WTC11 (cell line): ENCODE measurements at places on chromosomes 16 and 17.

DNA sequence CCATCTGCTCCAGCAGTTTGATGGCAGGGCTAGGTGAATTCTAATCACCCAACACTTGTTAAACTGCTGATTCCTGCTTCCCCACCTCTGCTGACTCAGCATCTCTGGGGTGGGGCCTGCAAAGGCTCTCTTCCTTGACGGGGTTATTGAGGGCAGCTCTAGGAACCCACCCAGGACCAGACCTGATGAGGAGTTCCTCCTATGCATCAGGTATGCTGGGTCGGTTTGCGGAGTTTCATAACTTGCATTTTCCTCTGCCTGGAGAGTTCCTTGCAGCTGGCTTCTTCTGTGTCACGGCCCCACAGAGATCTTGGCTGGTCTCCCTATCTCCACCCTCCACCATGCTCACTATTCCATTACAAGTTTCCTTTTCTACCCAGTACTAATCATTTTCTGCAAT, 93.4 kb upstream of the CCL2 start:
- no peak for DNase-seq

DNA sequence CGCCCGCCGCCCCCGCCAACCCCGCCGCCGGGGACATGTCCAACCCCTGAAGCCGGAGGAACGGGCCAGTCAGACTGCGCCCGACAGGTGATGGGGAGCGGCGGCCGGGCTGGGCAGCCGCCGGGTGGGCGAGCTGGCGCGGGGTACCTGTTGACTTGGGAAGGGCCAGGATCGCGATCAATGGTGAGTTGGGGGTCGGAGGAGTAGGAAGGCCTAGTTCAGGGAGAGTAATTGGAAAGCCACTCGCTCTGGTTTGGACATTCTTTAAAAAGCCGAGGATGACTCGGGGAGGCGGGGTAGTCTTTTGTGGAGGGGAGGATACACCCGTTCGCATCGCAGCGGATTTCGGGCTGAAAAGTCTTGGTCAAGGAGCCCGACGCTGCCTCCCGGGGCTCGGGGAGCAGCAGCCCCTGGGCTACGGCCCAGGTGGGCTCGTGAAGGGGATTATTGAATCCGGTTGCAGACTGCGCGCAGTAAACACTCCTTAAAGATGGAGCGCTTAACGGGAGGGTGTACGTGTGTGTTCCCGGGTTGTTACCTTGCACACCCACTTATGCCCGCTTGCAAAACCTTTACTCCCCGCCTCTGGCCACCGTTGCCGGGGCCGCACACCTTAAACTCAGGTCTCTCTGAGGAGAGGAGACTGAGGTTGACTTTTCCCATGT, 123.8 kb downstream of the GOSR1 start:
- DNase-seq, result no peak

DNA sequence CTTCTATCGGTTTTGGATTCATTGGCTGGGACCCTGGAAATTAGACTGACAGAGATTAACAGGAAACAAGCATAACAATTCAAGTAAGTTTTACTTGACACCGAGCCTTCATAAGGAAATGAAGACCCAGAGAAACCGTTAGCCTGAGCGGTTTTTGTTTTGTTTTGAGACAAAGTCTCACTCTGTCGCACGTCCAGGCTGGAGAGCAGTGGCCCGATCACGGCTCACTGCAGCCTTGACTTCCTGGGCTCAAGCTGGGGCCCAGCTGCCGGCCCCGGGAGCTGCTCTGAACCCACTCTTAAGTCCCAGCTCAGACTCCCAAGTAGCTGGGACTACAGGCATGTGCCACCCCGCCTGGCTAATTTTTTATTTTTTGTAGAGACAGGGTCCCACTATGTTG, 321.3 kb downstream of the SEC14L1 start:
- no peak for DNase-seq

GRCh38 chr17:16304830-16305229, 48.4 kb downstream of the CENPV start:
- peak; percentile 26 for DNase-seq

GRCh38 chr16:88698646-88699045, 7.6 kb downstream of the RNF166 start:
- no peak for DNase-seq

DNA sequence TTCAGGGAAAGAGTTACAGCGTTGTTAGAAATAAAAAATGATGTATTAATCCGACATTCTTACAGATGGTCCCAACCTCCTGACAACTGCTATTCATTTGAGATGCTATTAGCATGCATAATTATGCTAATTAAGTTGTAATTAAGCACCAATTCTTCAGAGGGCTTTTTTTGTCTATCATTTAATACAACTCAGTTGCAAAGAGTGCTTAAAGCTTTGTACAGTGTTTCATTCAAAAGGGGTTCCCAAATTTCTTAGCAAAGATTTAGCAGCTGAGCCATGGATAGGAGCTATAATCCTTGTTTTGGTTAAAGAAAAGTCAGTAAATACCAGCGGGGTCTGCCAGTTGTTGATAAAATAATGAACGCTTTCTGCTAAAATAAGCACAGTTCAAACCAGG, 150.7 kb upstream of the DYNLRB2 start:
- no peak for DNase-seq

- DNase-seq, result no peak
These were observed 26.7 kb upstream of the MRC2 start for GRCh38 chr17:62600805-62601204.

DNA sequence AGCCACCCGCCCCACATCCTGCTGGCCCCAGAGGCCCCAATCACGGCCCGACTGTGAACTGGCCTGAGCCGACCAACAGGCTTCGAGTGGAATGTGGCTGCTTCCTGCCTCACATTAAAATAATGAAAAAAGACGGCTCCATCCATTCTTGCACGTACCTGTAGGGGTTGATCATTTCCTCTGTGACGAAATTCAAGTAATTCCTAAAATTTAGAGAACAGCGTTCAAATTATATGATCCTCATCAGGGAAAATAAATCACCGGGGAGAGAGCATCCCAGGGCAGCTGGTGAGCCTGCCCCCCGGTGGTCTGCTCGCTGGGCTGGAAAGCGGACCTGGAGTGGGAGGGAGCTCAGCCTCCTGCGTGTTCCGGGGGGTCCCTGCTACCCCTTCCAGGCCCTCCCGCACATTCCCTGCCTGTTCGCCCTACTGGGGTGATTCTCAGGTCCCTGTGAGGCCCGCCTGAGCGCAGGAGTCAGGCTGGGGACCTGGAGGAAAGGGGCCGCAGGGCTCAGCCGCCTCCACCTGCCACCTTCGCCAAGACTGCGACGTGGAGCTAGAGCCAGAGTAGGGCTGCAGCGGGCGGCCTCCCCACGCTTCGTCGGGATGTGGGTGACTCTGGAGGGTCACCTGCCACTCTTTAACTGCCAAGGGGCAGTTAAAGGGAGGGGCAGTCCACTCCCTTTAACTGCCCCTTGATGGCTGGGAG, 28.9 kb downstream of the SLC7A5 start:
- DNase-seq, result no peak

- no peak for DNase-seq
These were observed 102.5 kb upstream of the TMEM97 start for GRCh38 chr17:28216528-28216927.

GRCh38 chr16:51243936-51244436, 92.9 kb upstream of the SALL1 start:
- DNase-seq, result no peak

- DNase-seq, result no peak
These were observed 857 bp downstream of the GOT2 start for GRCh38 chr16:58733248-58733670.

GRCh38 chr17:45904866-45905265, 10.5 kb downstream of the MAPT start:
- no peak for DNase-seq

DNA sequence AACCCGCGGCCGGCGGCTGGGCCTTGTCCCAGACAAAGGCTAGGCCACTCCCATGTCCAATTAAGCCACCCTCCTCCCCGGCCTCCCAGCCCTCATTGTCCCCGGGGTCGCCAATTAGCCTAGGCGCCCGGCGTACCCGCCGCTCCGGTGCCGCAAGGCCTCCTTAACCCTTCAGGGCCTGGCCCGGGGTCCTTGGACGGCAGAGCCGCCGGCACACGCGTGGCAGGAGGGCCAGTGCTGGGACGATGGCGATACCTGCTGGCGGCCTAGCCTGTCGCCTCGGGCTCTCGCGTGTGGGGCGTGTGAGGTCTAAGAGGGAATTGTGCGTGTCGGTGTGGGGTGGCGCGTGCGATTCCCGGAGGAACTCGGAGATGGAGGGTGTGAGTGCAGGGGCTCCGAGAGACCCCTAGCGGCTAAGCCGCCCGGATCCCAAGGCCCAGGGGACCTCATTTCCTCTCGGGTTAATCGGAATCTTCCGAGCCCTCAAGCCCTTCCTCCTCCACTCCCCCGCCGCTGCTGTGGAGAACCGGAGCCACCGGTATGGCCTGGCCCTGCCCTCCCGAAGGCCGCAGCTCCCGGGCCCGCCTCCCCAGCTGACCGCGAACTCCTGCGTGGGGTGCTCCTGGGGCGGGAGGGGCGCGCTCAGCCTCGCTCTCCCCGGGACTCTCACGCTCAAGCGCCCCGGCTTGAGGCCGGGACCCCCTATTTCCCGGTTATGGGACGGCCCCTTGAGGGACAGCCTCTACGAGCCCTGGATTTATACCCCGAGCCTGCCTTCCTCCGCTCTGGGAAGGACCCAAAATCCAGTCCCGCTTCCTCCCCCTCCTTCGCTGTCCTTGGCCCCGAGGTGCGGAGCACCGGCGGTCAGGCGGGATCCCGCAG, 11.9 kb downstream of the TBX2 start:
- peak; percentile 61 for DNase-seq

DNA sequence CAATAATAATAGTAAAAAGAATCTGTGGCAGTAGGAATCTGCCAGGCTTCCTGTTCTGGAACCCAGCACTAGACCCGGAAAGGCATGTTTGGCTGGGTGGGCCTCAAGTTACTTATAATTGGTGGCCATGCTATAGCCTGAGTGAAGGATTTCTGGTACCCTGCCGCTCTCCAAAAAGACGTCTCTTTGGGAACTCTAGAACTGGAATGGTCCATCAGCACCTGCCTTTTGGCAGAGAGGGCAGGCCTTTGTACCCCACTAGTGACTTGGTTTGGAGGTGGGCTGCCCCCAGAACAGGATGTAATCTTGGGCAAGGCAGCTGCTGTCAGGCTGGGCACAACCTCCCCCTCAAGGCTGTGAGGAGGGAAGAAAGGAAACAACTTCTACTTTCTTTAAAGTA, 29.3 kb upstream of the ST6GALNAC1 start:
- no peak for DNase-seq

- no peak for DNase-seq
These were observed 26.5 kb downstream of the PDIA2 start for GRCh38 chr16:309476-309875.

DNA sequence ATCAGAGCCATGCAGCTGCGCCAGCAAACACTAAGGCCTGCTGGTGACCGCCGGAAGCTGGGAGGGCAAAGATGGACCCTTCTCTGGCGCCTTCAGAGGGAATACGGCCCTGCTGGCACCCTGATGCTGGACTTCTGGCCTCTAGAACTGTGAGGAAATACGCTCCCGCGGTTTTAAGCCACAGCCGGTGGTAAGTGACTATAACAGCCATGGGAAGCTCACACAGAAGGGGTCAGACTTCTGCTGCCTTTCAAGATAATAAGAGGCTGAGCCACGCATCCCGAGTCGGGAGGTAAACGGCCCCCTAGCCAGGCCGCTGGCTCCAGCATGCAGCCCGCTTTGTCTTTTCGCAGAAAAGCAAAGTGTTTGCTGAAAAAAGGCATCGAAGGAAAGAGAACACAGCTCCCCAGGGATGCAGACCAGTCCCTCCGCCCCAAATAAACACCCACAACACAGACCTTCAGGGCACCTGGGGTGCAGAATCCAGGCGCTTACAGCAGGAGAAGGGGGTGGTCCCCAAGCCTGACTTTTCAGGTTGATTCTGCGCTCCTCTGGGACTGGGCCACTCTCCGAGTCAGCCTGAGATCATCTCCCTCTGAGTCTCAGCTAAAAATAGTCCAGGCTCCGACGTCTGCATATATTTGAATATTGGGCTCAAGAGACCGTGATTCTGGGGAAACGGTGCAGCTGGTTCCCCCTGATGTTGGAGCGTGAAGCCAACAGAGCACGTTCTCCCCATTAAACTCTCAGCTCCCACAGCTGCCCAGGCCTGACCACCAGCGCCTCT, 89.7 kb downstream of the MGAT5B start:
- DNase-seq, result no peak

GRCh38 chr17:72609501-72609900, 483.0 kb downstream of the SLC39A11 start:
- DNase-seq, result no peak

GRCh38 chr17:81608082-81608481, 28.8 kb downstream of the NPLOC4 start:
- DNase-seq, result no peak

DNA sequence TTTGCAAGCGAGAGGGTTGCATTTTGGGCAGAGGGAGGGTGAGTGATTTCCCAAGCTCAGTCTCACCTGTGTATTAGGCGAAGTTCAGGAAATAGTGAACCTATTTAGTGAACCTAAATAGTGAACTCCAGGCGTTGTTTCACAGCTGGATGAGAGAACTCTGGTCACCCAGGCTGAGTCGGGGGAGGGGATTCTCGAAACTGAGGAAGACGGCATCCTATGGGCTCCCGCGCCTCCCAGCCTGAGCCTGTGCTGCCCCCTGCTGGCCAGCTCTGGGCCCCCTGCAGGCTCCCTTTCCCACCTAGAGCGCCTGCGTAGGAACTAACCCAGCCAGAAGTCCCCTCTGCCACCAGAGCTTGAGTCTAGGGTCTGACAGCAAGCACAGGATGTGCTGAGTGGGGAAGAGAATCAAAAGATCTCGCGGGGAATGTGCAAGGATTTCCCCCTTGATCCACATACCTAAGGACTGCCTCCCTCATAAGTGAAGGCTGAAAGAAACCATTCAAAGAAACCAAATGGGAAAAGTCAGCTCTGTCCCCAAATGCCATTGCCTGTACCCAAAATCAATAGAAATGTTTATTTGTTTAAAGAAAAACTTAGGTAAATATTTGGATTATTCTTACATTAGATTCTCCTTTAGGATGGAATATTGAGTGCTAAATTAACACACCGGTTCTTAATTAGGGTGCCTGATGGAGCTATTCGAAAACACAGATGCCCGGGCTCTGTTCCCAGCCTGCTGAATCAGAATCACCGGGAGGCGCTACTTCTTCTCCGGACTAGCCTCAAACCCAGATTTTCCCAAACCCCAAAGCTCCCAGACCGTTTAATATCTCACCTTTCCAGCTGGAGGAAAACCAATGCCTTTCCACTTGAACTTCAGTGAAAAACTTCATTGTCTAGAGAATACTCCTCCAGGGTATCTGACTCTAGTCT, 14.8 kb upstream of the MARVELD3 start:
- peak; percentile 93 for DNase-seq

- no peak for DNase-seq
These were observed 7.1 kb downstream of the GLYR1 start for GRCh38 chr16:4839942-4840341.

DNA sequence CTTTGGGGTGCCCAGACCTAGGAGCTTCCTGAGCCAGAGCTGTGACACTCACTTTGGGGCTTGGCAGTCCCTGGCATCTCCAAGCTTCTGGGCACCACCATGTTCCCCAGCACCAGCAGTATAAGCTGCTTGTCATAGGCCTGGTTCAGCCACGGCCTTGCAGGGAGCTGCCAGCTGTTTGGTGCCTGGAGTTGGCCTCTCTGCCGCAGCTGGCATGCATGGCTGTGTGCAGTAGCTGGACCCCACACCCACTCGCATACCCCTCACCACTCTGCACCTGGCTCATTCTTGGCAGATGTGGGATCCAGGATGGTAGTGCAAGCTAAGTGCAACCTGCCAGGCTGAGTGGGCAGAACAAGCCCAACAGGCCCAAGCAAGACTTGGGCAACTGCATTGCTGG, 73.4 kb upstream of the BRD7 start:
- DNase-seq, result no peak

GRCh38 chr17:40451420-40451819, 8.2 kb downstream of the IGFBP4 start:
- no peak for DNase-seq
